ENCODE measurements at places on chromosomes 7 and 10.

DNA sequence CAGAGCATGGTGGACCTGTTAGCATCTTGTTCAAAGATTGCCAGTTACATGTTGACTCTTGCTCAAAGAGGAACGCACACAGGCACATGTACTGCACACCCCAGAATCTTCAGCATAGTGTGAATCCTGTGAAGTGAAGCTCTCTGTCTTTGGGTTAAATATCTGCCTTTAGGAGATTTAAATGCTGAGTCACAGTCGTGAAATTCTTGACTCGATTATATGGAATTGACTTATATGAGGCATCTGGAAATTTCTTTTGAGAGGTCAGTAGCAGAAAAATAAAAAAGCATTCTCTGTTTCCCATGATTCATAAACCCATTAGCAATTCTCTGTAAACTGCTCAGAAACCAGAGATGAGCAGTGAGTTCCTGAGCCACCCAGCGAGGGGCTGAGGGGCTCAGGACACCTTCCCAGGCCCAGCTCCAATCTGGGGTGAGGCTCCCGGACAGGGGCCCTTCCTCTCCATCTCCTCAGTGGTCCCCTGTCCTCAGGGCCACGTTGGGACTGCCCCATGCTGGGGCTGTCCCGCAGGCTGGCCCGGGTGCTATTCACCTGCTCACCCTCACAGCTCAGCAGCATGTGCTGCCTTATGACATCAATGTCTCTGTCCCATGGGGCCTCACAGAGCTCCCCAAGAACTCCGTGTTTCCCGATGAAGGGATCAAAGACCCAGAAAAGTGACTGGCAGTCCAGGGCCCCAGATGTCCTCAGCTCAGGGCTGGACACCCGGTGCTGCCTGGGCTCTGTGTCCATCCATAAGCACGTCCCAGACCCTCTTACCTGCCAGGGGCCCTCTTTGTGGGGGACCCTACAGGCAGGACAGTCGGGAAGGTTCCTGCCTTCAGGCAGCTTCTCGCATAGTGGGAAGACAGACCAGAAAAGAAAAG lies 50.0 kb upstream of the INSIG1 start:
- no peak for DNase-seq

GRCh38 chr10:33347211-33347610 lies 12.7 kb upstream of the NRP1 start:
- no peak for DNase-seq

DNA sequence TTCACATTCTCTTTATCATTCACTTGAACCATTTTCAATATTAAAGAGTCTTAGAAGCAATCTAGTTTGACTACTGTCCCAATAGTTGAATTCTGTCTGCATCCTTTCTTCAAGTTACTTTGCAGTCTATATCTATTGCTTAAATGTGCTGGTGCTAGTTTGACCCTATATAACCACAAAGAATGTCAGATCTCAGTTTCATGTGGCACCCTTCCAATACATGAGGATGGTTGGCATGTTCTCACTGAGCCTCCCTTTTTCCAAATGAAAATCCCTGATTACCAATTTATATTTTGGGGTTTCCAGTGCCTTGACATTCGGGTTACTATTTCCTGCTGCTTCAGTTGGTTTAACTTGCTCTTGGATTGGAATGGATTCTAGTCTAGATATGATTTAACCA lies 292.7 kb downstream of the EXOC4 start:
- DNase-seq, result no peak

DNA sequence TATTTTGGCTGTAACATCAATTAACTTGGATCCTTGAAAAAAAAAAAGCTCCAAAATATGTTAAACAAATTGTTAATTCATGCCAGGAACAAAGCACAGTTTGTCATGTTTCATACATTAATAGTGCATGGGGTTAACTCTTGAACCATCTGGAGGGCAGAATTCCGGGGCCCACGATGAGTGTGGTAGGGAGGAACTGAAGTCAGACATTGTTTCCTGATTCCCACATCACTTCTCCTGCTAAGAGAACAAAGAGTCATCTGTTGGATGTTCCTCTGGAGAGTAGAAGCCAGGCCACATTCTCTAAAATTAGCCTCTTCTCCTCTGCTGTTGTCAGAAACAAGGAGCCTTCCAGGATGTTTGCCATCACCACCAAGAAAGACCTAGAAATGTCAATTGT lies 54.6 kb downstream of the TMEM178B start:
- no peak for DNase-seq

GRCh38 chr7:16422103-16422435 lies 731 bp upstream of the CRPPA start:
- no peak for DNase-seq
